ENCODE measurements at places on chromosomes 12 and 14. TPM values are rescaled to one million over a fixed set of nuclear protein-coding genes. Genes with fewer than 3 reads are reported as not detected.

GRCh38 chr12:110585231-110585799 lies 2.2 kb upstream of the PPTC7 start:
- peak; percentile 82 for DNase-seq

Gene TSHR
- total RNA-seq = 0.32 TPM

- DNase-seq = no peak
Observed at GRCh38 chr12:50419112-50419909, 18.6 kb downstream of the LARP4 start.

GRCh38 chr14:103679351-103679750 lies 35.9 kb downstream of the XRCC3 start:
- peak; percentile 38 for DNase-seq

DNA sequence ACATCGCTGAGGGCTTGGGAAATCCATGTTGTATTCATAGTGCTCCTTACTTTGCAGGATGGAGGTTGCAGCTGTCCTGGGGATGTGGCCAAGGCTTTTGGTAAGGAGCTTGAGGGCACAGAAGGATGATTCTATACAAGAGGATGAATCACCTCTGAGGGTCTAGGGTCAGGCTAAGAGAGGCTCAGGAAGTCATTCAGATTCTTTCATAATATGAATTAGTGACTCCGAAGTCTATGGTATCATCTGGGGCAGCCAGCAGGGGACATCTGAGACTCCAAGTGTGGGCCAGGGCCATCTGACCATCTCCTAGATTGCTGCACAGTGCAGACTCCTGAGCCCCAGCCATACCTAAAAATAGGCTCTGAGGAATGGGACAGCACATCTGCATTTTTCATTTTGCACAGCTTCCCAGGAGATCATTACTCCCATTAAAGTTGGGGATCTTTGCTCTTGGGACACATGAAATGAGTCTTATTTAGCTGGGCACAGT lies 4.8 kb downstream of the GMPR2 start:
- DNase-seq = no peak

DNA sequence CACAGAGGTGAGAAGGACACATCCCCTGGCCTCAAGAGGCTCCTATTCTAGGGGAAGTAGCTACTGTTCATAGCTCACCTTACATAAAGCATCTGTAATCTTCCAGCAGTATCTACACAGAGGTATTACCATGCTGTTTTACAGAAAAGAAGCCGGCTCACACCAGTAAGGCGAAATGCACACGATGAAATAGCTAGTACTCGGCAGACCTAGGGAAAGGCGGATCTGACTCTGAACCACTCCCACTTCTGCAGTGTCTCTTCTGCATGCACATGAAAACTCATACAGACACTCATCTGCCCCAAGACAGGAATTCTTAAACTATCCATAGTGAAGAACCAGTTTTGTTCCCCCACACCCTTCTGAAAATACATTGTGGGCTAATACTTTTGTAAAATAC lies 73.6 kb downstream of the IQSEC3 start:
- no peak for DNase-seq

GRCh38 chr14:96851694-96852381 lies 54.7 kb downstream of the VRK1 start:
- DNase-seq = no peak

- no peak for DNase-seq
Observed at GRCh38 chr12:49507139-49507538, 31.7 kb upstream of the KCNH3 start.

Gene MMP17
- not detected for total RNA-seq

GRCh38 chr14:53695692-53696214 lies 260.9 kb downstream of the BMP4 start:
- no peak for DNase-seq

GRCh38 chr14:85688006-85688405 lies 158.1 kb downstream of the FLRT2 start:
- DNase-seq = no peak

DNA sequence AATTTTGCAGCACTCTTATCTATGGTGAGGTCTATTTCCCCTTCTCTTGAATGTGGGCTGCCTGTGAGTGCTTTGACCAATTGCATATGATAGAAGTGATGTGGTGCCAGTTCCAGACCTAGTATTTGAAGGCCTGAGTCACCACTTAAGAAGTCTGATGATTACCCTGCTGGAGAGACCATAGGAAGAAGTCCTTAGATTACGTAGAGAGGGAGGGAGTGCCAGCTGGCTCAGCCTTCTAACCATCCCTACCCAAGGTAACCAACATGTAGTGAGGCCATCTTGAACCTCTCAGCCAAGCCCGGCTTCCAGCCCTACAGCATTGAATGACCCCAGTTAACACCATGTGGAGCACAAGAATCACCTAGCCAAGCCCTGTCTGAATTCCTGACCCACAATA lies 166.9 kb downstream of the NELL2 start:
- DNase-seq = no peak

- no peak for DNase-seq
Observed at GRCh38 chr14:105841022-105842009, 314.9 kb downstream of the TMEM121 start.

DNA sequence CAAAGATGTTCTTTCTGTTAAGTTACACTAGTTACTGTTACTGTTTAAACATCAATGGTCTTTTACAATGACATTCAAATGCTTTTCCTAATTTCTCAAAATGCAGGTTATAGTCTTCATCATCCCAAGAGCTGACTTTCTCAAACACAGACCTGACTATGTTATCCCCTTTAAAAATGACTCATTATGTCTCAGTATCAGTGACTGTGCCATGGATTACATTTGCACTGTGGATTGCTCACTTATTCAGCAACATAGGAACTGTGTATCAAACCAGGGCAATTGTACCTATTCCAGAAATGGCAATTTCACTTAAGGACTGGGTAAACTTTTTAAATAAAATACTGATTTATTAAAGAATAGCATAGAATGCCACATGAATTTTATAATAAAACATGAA lies 630.2 kb upstream of the NOVA1 start:
- DNase-seq = no peak

GRCh38 chr12:98895086-98895651 lies 250.1 kb downstream of the APAF1 start:
- DNase-seq = no peak
